ENCODE measurements at places on chromosomes 6 and 20.

DNA sequence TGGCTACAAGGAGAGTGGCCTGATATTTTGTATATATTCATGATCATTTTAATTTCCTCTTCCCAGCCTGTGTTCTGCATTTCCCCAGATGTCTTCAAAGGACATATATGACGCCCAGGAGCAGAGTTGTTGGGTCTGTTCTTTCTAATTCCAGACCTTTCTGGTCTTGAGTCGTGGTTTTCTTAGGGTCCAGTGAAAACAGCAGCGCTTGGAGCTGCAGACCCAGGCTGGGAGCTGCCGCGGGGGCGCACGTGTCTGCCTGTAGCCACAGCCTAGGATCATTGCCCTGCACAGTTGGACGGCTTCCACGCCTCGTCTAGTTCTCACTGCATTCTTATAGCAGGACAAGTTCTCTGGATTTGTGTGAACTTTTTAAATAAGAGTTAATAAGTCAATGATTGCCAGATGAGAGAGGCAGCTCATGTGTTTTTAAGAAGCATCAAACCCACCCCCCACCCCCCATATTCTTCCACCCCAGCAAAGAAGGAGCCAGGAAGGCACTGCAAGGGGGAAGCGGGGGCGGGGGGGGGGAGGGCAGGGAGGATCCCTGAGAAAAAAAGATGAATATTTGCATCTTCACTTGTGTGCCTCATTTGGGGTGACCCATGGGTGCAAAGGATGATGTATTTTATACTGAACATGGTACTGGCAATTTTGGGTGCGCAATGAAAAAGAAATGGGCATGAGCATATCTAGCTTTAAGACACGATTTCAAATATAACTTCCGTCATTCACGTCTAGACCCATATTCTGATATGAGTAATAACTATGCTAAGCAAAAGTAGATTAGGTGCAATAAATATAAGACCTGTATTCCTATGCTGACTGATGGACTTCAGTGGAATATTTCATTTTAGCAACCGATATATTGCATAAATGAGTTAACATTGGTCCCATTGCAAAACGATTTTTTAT lies 160.0 kb downstream of the TBXT start:
- no peak for DNase-seq

DNA sequence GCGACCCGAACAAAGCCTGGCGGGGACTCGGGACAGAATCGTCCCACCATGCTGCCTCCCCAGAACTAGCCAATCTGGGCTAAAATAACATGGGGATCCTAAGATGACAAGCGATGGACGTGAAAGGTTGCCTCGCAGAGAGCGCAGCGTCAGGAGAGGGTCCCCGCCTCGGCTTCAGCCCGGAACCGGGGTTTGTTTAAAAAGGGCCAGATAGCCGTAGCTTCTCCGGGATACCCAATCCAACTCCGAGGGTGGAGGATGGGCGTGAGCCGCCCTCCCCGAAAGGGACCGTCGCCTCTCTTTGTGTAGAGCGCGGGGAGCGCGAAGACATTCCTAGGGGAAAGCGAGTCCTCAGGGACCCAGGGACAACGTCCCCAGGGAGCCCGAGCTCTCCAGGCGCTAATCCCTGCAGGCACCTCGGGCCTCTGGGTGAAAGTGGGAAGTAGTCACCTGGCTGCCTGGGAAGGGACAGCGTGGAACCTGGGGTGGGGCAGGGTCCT lies 643 bp downstream of the CD24 start:
- DNase-seq, result no peak

DNA sequence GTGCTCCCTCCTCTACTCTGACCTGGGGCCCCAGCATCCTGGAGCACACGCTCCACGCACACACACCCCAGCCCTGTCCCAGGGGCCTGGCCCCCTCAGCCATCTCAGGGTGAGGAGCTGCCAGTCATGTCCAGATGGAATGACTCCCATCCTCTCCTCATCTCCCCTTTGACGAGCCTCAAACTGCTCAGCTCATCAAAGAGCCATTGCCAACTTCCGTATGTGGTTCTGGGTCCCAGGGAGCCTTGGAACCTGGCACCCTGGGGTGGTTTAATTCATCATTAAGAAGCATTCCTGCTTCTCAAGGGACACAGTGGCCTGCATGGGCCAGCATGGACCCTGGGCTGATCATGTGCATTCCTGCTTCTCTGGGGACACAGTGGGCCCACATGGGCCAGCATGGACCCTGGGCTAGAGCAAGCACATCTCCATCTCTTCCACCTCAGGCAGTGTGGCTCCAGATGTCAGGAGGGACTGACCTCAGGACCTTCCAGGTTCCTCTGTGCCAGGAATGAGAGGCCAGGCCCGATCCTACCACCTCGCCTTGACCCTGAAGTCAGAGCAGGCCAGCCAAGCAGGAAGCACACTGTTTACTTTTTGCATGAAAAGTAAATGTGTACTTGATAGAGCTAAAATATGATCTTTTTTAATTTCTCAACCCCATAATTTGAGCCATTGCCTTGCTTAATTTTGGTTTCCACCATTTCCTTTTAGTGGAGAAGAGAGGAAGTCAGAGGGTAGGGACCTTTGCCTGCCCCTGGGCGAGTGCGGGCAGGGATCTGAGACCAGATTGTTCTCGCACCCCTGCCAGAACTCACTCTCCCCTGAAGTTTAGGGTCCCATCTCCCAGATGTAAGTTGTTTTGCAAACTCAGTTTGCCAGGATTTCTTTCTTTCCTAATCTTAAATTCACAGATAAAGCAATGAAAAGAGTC lies 26.1 kb downstream of the SPATA2 start:
- DNase-seq, result no peak

DNA sequence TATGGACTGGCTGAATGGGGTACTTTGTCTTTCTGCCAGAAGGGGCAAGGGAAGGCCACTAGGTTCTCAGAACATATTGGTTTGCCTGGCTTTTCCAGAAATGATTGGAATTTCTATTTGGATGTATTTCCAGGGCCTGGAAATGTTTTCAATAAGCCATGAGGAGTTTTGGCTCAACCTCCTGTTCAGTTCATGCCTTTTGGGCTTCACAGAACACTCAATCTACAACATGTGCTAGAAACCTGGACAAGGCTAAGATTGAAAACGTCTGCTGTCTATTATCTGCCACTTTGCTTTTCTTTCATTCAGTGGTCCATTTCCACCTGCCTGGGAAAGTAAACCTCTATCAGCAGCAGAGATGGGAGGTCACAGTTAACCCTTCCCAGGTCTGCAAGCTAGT lies 793.4 kb downstream of the TENT5A start:
- no peak for DNase-seq

- DNase-seq, result no peak
Observed at GRCh38 chr6:13993416-13993815, 68.7 kb downstream of the RNF182 start.

DNA sequence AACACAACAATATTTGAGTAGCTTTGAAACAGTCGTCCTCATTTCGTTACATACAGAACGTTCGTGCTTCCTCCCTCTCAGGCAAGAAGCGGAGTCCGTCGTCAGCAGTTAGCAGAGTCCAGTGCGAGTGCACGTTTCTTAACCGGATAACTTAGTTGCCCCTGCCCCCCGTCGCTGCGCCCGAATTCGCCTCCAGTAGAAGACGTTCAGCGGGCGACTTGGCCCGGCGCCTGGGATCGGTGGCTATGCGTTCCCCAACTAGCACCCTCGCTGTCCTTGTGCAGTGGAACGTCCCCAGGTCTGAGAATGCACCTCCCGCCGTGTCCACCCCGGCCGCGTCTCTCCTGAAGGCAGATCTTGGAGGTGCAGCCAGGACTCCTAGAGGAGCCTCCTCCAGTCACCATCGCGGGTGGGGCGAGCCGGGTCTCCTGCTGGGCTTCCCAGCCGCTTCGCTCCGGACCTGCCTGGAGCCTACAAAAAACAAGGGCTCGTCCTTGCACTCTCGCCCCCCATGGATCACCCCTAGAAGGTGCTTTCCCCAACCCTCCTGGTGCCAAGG lies 910 bp upstream of the PCSK2 start:
- no peak for DNase-seq

DNA sequence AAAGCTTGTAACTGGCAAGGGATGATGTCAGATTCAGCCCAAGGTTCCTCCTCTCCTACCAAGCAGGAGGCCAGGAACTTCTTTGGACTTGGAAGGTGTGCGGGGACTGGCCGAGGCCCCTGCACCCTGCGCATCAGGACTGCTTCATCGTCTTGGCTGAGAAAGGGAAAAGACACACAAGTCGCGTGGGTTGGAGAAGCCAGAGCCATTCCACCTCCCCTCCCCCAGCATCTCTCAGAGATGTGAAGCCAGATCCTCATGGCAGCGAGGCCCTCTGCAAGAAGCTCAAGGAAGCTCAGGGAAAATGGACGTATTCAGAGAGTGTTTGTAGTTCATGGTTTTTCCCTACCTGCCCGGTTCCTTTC lies 14.4 kb downstream of the TNFAIP3 start:
- DNase-seq, result no peak

- no peak for DNase-seq
Observed at GRCh38 chr6:12369781-12370262, 79.7 kb downstream of the EDN1 start.

DNA sequence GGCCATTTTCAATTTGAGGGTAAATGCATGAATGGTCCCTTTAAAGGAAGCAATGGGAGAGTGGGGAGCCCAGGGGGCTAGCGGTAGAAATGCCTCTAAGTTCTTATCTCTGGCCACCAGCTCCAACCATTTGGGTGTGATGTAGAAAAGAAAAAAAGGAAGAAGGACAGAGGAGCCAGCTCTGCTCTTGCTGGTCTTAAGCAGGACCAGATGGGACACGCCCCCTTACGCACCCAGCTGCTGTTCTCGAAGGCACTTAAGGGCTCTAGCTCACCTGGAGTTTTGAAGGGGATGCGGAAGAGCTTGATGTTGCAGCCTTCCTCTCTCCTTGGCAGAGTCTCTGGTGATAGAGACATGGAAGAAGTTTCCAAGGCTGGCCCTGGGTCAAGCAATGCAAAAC lies 59.5 kb upstream of the RNF144B start:
- no peak for DNase-seq

- no peak for DNase-seq
Observed at GRCh38 chr6:106509420-106510089, 119.7 kb downstream of the RTN4IP1 start.

DNA sequence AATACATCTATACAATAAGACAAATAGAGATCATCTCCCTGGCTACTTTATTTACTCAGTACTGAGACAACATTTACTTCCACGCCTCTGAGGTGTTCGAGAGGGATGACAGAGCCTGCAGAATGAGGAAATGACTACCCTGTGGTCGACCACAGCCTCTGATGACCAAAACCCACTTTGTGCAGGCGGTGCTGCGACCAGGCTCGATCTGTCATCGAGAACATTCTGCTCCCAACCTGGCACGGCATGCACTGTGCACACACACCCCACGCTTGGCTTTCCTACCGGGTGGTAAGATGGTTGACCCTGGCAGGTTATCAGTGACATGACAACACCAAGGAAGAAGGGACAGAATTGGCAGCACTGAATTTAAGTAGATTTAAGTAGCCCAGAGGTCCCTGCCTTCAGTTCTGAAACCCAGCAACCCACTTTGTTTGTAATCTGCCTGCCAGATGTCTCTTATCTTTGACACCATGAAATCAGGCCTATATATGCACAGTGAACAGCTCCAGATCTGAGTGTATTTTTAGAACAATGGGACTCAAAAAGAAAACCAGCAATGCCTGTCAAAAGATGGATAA lies 42.6 kb downstream of the TTI1 start:
- DNase-seq, result peak; percentile 49

GRCh38 chr6:149563203-149563927 lies 2.8 kb upstream of the GINM1 start:
- no peak for DNase-seq

GRCh38 chr6:20907486-20908071 lies 373.3 kb downstream of the CDKAL1 start:
- no peak for DNase-seq

- DNase-seq, result no peak
Observed at GRCh38 chr6:96844530-96844929, 7.3 kb upstream of the GPR63 start.

GRCh38 chr6:149913085-149913484 lies 9.8 kb downstream of the RAET1G start:
- no peak for DNase-seq

GRCh38 chr20:56202493-56203077 lies 45.9 kb upstream of the MC3R start:
- DNase-seq, result no peak

Data from CD4-positive, alpha-beta T cell treated with Interleukin-15 for 4 hours (primary cell).